ENCODE measurements at places on chromosomes 6 and 20.

GRCh38 chr20:45890077-45890984 lies 677 bp downstream of the NEURL2 start:
- peak; percentile 34 for DNase-seq

DNA sequence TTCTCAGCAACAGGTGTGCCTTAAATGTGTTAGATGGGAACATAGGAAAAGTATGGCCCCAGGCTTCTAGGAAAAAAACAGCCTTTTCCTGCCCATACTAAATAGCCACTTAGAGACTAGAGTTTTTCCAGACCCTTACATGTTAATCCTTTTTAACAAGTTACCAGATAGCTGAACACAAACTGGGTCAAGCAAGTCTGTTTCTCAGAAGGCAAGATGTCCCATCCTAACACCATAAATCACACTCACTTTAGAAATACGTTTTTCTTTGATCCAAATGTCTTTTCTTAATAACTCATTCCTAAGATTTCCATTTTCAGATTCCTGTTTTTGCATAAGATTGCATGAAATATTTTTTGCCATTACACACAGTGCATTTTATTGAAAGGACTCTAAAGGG lies 241.3 kb downstream of the KCNQ5 start:
- DNase-seq: no peak

DNA sequence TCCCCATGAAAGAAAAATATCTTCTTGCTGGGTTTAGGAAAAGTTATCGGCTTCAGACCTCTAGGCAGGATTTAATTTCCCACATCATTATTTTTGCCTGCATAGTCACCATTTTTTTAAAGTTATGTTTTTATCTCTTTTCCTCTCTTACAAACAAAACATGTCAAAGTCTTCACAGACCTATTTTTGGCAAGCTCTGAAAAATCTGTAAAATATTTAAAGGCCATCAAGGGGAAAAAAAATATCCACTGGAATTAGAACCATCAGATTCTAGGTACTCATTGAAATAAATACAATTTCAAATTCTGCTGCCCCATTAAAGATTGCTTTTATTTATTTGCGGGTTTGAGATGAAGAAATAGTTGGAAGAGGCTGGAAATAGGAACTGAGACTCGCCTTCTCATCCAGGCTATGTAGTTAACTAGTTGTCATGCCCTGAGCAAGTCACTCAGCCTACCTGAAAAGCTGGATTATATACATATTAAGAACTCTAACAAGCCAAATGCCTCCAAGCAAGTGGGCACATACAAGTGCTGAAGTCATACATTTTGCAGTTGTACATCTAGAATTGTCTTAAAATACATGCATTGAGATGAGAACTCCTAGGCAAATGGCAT lies 101.7 kb upstream of the SASH1 start:
- DNase-seq: no peak

GRCh38 chr20:23138682-23139081 lies 52.6 kb upstream of the CD93 start:
- no peak for DNase-seq

GRCh38 chr6:43298565-43299337 lies 691 bp downstream of the SLC22A7 start:
- DNase-seq: no peak

- DNase-seq: no peak
These were observed 61.2 kb downstream of the IGF2R start for GRCh38 chr6:160030103-160030502.

DNA sequence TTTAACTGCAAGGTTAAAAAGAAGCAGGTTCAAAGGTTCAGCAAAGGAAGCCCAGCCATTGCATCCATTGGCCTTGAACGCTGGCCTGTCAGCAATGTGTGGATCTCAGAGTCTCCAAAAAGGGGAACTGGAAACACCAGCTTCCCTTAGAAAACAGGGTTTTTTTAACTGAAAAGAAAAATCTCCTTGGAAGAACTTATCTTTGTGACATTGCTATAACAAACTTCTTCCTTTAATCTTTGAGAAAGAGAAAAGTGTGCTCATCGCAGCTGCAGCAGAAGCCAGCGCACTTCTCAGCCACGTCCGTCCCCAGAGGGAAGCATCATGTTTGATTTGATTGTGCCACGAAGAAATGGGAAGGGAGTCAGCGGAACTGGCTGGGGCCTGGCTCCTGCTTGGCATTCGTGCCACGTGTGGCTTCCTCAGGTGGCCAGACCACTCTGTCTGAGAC lies 215.0 kb downstream of the SYNDIG1 start:
- no peak for DNase-seq

DNA sequence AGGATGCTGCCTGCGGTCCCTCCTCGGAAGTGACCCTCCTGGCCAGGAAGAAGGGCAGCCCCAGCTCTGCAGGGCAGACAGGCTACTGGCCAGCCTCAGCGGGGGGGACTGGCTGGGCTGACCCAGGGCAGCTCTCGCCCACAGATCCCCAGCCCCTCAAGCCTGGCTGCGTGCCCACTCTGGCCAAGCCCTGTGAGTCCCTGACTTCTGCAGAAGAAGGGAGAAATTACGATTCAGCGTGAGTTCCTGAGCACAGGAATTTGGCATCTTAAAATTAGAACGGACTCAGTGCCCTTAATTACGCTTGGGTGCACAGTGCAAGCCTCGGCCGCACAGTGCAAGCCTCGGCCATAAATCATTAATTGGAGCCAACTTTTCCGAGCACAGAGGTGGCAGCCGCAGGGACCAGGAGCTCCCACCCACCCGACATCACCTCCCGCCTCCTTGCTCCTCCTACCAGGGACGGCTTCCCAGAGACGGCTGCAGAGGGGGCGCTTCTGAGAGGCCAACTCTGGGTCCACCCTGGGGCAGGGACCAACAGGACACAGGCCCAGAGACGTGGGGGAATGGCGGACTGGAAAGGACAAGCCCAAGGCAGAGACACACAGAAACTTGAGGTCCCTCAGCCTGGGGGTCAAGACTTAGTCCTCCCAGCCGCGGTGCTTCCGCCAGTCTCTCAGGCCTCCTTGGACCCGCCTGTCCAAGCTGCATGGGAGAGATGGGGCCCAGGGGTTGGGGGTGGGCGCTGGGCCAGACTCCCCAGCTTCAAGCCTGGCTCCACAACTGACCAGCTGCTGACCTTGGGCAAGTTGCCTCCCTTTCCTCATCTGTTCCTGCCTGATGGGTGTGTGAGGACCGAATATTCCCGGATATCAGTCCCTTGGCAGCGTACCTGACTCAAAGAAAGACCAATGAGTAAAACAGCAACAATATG lies 165.4 kb downstream of the TAF4 start:
- DNase-seq: no peak

GRCh38 chr6:15283986-15284361 lies 38.1 kb downstream of the JARID2 start:
- DNase-seq: no peak

- no peak for DNase-seq
These were observed 25.0 kb downstream of the KCNK15 start for GRCh38 chr20:44770484-44771171.

- DNase-seq: no peak
These were observed 230.3 kb downstream of the TFAP2A start for GRCh38 chr6:10184371-10185227.

DNA sequence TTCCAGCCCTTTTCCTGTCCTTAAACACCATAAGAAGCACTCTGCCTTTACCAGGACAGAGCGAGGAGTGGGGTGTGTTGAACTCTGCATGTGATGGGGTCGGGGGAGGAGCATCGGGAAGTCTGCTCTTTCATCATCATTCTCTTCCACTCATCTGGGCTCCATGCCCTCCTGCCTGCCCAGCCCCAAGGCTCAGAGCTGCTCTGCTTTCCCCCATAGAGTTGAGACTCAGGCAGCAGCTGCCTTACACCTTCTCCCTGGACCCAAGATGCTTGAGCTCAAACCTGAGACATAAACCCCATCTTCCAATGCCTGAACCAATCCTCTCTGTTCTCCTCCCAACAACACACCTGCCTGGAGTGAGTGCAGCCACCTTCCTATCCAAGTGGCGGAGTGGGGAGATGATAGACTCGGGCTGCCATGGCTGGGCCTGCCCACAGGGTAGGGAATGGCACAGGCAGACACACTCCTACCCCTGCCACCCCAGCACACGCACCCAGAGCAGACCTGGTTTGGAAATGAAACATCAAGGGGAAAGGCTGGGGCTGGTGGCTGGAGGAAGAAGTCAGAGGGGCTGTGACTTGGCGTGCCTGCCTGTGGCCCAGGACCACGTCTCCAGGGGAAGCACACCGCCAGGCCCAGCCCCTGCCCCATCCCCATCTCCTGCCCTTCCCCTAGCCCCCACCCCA lies 28.4 kb downstream of the TFEB start:
- no peak for DNase-seq

GRCh38 chr20:33811776-33812151 lies 616 bp downstream of the CHMP4B start:
- DNase-seq: no peak

DNA sequence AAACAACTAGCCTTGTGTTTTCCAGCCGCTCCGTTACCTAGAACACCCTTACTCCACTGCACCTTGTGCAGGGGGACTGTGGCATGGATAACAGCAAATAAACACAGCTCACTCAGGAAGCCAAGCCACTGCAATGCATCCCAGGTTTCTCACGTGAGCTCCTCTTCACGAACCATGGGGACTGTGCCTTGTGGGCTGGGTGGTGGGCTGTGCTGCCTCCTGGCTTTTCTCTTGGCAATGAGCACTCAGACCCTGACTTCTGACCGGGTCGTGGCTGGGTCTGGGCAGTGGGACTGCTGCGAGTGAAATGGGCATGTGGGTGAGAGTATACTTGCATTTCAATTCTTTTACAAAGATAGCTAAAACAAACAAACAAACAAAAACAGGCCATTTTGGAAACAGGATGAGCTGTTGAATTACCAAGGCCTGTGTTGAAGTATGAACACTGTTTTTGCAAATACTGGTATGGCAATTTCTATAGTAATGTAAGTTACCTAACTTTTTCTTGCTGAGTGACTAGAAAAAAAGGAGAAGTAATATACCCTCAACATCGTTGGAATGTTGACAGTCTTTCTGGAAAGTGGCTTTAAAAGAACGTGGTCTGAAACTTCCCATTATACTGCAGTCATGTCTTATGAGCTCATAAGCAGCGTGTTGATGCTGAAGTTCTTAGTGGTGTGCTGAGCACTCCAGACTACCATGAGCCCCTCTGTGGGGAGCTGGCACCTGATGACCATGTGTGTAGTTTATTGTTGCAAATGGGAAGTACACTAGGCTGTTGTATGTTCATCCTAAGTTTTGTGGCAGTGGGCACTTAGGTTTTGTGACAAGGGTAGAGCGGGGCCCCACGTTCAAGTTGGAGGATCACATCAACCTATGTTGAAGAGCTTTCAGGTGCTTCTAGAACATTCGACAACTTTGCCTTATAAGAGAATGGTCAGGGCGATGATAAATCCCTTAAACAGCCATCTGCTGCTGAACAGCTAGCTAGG lies 120.4 kb downstream of the ARMC2 start:
- DNase-seq: no peak

GRCh38 chr20:3674447-3674846 lies 7.4 kb downstream of the ADAM33 start:
- DNase-seq: no peak

GRCh38 chr6:72466971-72467566 lies 154.8 kb upstream of the KCNQ5 start:
- DNase-seq: no peak

GRCh38 chr6:170245475-170245992 lies 45.3 kb downstream of the DLL1 start:
- DNase-seq: no peak

- DNase-seq: no peak
These were observed 87.7 kb downstream of the RREB1 start for GRCh38 chr6:7195339-7196018.

- no peak for DNase-seq
These were observed 808.4 kb upstream of the EPHA7 start for GRCh38 chr6:94227741-94228140.

GRCh38 chr6:31529329-31530150 lies 778 bp downstream of the MCCD1 start:
- no peak for DNase-seq

GRCh38 chr20:46333161-46333991 lies 25.1 kb upstream of the CDH22 start:
- no peak for DNase-seq

DNA sequence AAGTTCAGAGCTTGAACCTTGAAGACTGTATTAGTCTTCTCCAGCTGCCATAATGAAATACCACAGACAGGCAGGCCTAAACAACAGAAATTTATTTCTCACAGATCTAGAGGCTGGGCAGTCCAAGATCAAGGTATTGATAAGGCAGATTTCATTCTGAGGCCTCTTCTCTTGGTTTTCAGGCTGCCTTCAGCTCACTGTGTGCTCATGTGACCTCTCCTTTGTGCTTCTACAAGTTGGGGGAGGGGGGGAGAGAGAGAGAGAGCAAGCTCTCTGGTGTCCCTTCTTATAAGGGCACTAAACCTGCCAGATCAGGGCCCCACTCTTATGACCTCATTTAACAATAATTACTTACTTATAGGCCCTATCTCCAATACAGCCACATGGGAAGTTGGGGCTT lies 102.6 kb upstream of the RSPO3 start:
- DNase-seq: no peak

- no peak for DNase-seq
These were observed 12.1 kb downstream of the SLC2A4RG start for GRCh38 chr20:63751471-63752271.

- DNase-seq: no peak
These were observed at the start of gene VSTM2L for GRCh38 chr20:37902504-37903313. Gene VSTM2L, plus strand, starts transcription at chr20:37903127. Its CDS starts 224 bp downstream, at chr20:37903351.

DNA sequence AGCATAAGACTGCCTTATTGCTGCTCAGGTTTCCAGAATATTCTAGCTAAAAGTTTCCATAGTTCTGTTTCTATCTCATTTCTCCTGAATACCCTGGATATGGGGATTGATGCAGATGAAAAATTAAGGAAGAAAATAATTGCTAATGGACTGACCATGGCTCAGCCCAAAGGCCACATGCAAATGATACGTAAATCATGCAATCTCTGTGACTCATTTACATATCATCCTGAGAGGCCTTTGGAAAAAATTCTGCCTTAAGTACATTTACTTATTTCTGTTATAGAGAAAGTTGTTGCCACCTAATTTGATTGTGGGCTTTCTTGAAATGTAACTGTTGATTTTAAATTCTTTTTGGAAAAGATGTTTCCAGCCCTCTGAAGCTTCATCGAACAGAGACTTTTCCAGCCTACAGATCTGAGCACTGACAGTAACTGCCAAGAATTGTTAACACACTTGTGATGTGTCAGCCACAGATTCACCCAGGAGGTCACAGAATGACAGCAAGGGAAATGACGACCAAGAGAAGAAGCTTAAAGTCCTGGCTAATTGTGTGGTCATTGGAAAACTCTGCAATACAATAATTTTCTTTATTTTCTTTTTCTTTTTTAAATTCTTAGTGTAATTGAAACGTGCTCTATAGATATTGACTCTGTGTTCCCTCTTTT lies 174.8 kb downstream of the DOK5 start:
- no peak for DNase-seq

GRCh38 chr6:147507162-147508041 lies 1.1 kb upstream of the SAMD5 start:
- peak; percentile 33 for DNase-seq

Measured in SW 1271 (cell line).